ENCODE measurements at places on chromosomes 3 and 15.
A peak's percentile ranks its signal among the peaks of the same experiment; 100 is the strongest.

GRCh38 chr15:68704496-68705021 lies 116.1 kb downstream of the ANP32A start:
- no peak for DNase-seq

DNA sequence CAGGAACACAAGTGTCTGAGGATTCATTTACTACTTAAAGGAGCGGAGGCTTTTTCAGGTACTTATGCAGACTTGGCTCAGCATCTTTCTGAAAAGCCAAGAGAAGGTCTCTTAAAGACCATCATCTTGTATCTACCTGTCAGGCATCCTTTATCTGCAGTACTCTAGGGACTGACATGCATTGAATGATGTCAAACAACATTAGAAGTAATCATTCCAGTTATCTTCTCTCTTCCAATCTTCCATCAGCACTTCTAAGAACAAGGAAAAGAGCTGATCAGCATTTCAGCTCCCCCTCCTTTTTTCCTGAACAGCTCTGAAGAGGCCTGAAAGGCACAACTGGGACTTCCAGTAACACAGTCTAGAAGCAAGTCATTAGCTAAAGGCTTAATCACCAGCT lies 214.8 kb downstream of the KCNH8 start:
- DNase-seq: no peak

DNA sequence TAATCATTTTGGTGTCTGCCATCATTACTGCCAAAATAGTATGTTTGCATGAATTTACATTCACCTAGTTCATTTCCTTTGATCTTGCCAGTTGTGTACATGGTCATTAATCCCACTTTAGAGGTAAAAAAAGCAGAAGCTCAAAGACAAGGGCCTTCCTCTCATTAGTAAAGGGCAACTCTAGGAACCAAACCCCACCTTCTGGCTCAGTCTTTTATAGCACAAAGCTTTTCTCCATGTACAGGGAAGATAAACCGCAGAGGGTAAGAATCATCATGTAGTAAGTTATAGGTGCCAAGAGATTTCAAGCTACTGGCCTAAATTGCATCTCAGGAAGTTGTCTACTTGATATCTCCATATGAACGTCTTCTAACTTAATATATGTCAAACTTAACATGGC lies 19.3 kb upstream of the SPG21 start:
- no peak for DNase-seq

GRCh38 chr3:52771334-52771681 lies 568 bp upstream of the NEK4 start:
- no peak for DNase-seq

DNA sequence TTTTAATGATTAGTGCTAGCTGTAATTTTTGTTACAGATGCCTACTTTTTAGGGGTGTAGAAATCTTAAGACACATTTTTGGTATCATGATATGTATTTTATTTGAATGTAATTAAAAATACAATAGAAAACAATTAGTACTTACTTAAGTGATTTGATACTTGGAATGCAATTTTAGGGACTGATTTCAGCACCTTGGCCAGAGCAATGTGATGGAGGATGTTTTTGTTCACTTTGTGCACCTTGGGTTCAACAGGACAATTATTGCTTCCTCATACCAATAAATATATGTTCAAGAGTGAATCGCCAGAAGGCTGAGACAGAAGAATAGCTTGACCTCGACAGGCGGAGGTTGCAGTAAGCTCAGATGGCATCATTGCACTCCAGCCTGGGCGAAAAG lies 22.3 kb downstream of the GMNC start:
- DNase-seq: no peak

- no peak for DNase-seq
Measured at GRCh38 chr15:35506272-35506870, 39.6 kb downstream of the DPH6 start.

GRCh38 chr15:24956111-24956838 lies 1.5 kb downstream of the SNRPN start:
- DNase-seq: peak; percentile 79

DNA sequence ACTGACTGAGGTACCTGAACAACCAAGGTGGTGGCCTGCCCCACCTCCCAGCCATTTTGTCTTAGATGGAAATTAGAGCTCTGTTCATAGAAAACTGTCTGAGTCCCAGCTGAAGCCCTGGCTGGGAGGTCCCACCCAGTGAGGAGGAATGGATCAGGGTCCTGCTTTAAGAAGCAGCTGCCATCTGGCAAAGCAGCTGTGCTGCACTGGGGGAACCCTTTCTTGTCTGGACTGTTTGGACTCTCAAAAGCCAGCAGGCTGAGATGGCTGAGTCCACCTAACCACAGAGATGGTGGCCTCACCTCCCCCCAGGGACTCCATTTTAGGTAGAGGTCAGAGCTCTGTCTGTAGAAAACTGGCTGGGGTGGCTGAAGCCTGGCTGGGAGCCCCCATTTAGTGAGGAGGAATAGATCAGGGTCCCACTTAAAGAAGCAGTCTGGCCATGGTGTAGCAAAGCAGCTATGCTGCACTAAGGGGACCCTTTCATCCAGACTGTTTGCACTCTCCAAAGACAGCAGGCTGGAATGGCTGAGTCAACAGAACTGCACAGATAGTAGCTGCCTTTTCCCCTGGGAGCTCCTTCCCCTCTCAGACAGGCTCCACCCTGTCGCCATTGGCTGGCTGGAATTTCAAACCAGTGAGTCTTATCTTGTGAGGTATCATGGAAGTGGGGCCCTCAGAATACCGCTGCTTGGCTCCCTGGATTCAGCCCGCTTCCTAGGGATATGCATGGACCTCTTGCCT lies 116.9 kb downstream of the EPHA6 start:
- DNase-seq: no peak

GRCh38 chr3:144590854-144591253 lies 619.2 kb downstream of the DIPK2A start:
- DNase-seq: no peak

DNA sequence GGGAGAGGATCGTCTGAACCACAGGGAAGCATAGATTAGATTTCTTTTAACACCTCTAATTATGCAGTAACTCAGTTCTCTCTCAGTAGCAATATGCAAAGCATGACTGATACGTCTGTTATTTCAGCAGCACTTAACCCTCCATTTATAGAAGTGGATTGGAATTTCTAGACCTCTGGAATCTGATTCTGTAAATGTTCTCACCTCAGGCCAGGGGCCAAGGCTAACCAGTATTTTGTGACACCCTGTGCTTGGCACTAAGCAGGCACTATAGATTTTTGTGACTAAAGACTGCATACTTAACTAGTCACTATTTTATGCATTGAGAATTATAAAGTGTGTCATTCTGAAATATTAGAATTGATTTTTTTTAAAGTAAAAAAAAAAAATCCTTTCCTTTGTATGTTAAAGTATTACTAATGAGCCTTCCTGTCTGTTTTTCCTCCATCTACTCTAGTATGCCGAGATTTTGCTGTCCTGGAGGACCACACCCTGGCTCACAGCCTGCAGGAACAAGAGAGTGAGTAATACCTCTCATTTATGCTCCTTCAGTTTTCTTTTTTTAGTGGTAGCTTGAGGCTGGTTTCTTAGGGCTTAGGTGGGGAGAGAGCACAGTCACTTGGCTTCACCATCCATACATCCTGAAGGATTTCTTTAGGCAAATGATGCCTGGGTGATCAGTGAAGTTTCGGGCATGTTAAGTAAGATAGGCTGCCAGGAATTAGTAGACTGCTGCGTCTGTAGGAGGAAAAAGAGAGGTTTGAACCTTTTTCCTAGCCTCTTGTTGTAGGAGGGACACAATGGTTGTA lies 26.5 kb upstream of the UTS2B start:
- no peak for DNase-seq

DNA sequence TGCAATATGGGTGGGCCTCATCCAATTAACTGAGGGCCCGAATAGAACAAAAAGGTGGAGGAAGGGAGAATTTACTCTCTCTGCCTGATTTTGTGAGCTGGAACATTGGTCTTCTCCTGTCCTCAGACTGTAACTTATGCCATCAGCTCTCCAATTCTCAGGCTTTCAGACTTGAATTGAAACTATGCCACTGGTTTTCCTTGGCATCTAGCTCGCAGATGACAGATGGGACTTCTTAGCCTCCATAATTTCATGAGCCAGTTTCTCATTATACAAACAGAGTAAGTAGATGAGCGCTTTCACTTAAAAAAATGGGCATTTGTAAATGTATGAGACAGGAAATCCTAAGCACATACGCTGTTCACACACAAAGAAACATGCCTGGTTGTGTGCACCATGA lies 8.7 kb upstream of the PTX3 start:
- DNase-seq: no peak

GRCh38 chr3:146883288-146883687 lies 278.1 kb upstream of the PLSCR5 start:
- no peak for DNase-seq

- DNase-seq: no peak
Measured at GRCh38 chr3:193556841-193557240, 2.1 kb upstream of the ATP13A4 start.

GRCh38 chr3:4494895-4495264 lies 1.7 kb downstream of the ITPR1 start:
- no peak for DNase-seq

DNA sequence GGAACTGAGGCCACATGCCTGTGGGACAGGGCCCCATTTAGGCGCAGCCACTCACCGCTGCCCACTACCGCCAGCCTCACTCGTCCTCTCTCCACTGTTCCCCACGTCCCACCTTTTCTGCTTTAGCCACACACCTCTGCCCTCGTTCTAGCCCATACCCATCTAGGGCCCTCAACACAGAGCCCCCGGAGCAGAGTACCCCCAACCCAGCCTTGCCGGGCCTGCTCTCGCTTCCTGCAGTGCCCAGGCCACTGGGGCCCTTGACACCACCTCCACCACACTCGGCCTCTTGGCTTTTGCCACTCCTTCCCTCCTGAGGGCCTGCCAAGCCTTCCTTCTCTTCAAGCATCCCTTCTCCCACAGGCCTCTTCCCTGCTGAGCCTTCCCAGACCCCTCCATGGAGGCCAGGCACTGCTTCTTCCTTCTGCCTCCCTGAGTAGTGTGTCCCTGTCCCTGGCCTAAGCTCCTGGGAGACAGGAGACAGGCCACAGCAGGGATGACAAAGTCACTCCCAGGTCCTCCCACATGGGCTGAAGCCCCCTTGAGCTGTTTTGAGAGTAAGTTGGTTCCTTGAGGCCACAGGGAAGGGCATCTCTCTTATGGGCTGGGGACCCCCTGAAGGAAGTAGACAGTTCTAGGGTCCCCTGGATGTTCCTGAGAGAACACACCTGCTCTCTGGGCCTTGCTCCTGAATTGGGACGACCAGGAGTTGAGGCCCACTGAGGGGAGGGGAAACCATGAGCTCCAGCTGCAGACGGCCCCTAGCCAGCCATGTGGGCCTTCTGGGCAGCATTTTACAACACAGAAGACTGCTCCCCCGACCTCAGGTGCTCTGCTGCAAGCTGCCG lies 4.4 kb downstream of the PRSS50 start:
- DNase-seq: no peak

DNA sequence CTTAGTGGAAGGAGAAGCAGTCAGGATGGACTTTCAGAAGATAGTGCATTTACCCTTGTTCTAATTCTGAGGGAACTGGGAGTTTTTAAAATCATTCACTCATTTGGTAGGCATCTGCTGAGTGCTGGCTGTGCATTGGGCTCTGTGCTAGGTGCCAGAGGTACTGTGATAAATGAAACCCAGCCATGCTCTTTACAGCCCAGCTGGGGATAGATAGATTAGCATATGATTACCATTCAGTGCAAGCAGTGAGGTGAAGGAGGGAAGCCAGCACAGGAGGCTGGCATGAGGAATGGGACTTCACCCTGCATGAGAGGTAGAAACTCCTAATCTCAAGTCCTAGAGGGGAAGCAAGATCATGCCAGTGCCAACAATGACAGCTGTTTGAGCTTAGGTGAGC lies 361.9 kb upstream of the TRIM42 start:
- DNase-seq: no peak

DNA sequence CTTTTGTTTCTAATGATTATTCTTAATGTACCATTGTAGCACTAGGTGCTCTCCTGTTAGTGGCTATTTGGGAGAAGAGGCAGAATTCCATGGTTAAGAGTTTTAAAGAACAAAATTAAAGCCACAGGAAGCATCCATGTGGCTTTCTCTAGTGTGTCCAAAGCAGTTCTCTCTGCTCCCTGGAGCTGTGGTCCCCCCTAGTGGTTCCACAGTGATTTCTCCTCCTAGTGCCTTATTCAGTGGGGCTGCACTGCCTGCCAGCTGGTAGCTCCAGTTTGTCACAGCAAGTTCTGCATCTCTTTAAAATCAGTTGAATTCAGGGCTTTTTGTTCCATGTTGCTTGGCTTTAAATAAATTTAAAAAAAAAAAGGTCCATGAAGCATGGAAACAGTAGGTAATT lies 39.6 kb upstream of the FAM98B start:
- no peak for DNase-seq

- DNase-seq: no peak
Measured at GRCh38 chr3:182508919-182509711, 284.2 kb upstream of the ATP11B start.

DNA sequence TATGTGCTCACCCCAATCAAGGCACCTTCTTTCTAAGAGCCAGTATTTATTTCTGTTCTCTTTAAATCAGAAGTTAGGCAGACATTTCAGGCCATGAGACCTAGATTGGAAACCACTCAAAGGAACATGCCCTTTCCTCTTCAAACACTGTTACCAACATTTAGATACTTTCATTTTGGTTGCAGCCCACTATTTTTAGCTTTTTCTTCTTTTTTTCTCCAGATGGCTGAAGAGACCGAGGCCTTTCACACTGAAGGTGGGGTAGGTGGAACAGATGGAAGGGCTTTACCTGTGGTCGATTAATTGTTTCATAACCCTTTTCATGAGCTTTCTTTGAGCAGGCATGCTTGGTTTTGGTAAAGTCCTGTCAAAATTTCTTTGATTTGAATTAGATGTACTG lies 10.9 kb upstream of the LZTFL1 start:
- DNase-seq: no peak

DNA sequence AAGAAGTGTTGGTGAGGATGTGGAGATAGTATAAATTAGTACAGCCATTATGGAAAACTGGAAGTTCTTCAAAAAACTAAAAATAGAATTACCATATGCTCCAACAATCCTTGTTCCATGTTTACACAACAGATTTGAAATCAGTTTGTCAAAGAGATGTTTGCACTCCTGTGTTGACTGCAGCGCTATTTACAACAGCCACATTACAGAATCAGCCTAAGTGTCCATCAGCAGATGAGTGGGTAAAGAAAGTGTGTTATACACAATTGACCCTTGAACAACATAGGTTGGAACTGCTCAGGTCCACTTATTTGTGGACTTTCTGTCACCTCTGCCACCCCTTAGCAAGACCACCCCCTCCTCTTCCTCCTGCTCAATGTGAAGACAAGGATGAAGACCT lies 34.7 kb downstream of the LMLN start:
- DNase-seq: no peak

GRCh38 chr3:4395448-4395847 lies 71.6 kb downstream of the SUMF1 start:
- DNase-seq: no peak
